Cortex of kidney (tissue), 1 donor: ENCODE measurements at places on chromosomes 6 and 20.

DNA sequence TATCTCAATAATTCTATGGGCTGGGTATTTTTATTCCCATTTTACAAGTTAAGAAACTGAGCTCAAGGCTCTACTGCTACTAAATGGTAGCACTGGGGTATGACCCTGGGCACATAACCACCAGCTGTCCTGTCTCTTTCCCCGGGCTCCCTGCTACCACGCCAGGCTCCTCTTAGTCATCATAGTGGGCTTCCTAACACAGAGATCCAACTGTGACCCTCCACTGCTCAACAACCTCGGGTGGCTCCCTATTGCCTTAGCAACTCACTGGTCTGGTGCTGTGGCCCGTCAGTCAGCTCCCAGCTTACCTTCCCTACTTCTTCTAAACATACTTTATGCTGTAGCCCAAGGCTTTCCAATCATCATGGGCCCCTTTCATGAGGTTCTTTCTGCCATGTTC is 4.5 kb downstream of the KIAA1755 start:
- no peak for DNase-seq

- no peak for DNase-seq
These were observed 624.7 kb downstream of the UTRN start for GRCh38 chr6:144909753-144910285.

DNA sequence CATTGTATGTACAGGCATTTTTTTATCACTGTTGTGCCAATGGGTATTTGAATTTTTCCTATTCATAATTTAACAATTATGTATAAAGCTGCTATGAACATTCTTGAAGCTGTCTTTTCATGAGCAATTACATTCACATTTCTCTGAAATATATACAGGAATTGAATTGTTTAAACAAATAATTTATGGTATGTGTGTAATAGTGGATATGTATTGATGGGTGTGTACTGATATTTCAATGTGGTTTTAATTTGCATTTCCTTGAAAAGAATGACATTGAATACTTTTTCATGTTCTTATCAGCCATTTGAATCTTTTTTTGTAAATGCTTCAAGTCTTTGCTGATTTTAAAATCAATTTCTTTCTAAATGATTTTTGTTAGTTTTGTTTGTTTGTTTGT is 629.4 kb upstream of the FLRT3 start:
- no peak for DNase-seq

DNA sequence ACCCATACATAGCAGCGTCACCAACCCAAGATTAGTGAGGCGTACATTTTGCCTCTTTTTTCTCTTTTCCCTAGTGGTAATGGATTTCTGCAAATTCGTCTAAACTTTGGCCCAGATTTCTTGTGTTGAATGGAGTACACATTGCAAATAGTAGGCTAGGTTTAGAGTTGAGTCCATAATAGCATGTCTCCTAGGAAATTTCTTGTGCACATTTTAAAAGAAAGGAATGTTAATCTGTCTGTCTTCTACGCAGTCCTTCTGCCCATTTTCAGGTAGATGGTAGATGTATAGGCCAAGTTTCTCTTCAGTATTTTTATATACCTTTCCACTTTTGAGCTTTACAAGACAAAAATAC is 15.7 kb downstream of the TAB2 start:
- no peak for DNase-seq

- DNase-seq: no peak
These were observed 44.1 kb downstream of the IRF4 start for GRCh38 chr6:435441-436307.

DNA sequence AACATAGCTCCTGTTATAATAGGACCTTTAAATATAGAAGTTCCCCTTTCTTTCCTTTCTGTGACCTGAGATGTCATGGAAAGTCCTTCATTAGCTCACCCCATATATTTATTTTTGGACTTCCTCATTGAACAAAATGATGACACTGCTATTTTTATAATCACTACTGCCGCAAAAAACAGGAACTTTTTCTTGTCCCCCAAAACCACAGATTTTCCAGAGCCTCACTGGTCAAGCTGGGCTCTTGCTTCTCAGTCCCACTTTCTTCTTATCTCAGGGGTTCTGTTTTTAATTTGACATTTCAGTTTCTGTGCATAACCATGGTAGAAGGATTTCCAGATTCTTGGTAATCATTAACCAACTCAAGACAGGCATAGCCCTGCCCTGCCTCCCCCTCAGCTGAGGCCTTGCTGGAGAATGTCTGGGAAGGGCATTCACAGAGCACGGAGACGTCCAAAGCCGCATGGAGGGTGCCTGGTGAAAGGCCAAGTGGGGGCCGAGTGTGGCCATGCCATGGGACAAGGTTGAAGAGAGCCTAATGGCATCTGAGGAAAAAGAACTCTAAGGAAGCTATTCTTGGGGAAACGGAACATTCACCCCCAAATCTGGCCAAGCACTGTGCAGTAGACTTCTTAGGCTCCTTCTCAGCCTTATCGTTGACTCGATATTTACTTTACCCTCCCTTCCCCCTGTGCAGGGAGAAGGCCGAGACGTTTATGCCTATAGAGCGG is 73.7 kb downstream of the EDN1 start:
- no peak for DNase-seq

DNA sequence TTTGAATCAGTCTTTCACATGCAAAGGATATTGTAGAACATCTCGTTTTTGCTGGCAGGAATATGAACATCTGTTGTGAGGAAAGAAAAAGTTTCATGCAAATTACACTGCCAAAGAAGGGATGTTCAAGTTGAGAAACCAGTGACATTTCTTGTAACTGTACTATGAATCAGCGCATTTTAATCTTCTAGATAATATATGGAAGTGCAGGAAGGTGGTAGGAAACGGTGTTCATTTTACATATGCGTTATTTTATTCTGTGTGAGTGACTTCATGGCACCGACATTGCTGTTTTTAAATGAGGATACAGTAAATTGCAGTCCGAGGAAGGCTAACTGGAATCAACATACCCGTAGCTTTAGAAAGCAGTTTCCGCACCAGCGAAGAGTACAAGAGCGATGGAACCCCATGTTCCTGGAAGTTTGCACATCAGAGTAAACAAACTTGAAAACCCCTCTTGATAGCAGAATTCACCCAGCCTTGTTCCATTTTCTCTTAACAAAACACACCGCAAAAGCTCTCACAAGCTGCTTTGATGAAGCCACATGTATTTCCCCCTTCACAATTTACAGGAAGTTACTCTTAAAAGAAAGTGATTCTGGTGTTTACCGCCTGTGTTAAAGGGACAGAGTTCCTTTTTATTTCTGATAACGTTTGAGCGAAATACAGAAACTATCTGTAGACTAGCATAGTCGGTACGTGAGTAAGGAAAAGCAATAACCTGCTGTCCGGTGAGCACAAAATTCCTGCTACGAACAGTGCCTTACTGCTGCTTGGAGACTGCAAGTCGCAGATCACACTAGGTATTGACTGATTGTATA is 11.5 kb downstream of the PRDM1 start:
- DNase-seq: no peak

DNA sequence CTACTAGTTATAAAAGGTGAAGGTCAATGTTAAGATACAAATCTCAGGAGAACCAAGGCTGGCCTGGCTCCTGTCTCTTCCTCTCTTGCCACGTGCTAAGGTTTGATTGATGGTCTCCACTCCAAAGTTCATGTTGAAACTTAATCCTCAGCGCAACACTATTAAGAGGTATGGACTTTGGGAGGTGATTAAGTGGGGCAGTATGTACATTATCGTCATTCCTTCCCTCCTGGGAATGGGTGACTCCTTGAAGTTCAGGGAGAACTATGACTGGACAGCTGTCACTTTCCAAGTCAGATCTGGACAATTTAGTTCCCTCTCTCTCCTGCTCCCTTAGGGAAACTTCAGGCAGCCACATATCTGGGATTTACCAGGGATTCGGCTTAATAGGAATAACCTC is 50.5 kb downstream of the KCNK5 start:
- no peak for DNase-seq

DNA sequence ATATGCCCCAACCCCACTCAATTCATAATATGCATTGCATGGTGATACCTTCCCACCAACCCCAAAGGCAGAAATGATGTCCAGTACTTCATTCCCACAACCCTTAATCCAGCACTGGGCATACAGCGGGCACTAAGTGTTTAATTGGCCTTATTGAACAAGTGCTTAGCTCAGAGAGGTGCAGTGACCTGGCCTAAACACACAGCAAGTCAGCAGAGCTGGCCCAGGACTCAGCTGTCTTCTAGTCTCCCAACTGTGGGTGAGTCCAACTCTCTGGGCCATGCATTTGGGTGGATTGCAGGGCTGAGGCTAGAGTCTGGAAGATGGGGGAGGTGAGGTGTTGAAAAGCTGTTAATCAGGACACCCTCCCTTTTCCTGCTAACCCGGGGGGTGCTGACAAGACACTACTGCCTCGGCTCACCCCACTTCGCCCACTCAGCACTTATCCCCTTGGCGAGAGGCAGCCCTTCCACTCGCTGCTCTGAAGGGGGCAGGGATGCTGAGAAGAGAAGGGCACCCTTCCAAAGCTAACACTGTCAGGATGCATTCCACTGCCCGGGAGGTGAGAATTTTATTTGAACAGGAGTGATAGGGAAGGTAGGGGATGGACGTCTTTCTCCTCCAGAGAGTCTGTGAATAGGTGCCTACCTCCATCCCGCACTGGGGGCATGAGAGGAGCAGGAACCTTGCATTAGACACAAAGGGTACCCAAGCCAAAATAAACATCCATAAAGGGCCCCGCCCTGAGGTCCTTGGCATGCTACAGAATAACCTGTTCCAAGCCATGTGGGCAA is 14.2 kb downstream of the KCNK5 start:
- DNase-seq: no peak

GRCh38 chr6:134840086-134840867 is 109.6 kb downstream of the ALDH8A1 start:
- no peak for DNase-seq

GRCh38 chr6:17015551-17016381 is 86.1 kb upstream of the STMND1 start:
- DNase-seq: no peak

- DNase-seq: no peak
These were observed 176.2 kb downstream of the ASCC3 start for GRCh38 chr6:100704961-100705360.
